ENCODE measurements at places on chromosomes 16 and 17.
A peak's percentile ranks its signal among the peaks of the same experiment; 100 is the strongest.

DNA sequence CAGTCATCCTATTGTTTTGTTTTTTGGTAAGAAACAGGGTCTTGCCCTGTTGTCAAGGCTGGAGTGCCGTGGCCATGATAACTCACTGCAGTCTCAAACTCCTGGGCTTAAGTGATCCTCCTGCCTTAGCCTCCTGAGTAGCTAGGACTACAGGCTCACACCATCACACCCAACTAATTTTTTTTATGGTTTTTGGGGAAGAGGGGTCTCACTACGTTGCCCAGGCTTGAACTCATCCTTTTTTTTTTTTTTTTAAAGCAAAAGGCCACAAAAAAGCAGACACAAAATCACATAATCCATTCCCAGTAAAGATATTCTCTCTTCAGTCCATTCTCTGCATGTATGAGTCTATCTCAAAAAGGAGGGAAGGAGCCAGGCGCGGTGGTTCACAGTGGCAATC lies 5.5 kb downstream of the SPAG9 start:
- DNase-seq: no peak

GRCh38 chr16:47375423-47375822 lies 85.4 kb downstream of the ITFG1 start:
- DNase-seq: no peak

DNA sequence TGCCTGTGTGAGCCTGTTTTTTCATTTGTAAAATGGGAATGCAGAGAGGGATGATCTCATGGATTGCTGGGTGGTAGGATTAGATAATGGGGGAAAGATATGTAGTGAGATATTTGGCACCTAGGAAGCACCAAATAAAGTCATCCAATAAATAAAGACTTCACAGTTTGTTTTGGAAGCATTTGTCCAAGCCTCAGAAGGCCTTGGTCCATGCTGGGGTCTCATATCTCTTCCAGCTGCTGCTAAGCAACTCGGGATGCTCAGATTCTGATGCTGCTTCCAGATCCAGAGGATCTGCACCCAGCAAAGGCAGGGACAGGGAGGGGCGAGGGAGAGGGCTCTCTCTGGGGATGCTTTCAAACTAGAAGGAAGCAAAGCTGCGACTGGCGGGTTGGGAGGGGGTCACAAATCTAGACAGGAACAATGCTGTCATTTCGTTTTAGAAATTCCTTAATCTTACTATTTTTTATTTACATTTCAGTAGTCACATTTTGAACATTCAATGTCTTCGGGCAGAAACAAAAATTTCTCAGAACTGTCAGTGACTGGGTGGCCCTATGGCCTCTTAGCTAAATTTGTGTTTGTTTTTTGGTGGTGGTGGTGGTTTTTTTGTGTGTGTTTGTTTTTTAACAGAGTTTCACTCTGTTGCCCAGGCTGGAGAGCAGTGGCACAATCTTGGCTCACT lies 114.9 kb upstream of the CDH5 start:
- no peak for DNase-seq

DNA sequence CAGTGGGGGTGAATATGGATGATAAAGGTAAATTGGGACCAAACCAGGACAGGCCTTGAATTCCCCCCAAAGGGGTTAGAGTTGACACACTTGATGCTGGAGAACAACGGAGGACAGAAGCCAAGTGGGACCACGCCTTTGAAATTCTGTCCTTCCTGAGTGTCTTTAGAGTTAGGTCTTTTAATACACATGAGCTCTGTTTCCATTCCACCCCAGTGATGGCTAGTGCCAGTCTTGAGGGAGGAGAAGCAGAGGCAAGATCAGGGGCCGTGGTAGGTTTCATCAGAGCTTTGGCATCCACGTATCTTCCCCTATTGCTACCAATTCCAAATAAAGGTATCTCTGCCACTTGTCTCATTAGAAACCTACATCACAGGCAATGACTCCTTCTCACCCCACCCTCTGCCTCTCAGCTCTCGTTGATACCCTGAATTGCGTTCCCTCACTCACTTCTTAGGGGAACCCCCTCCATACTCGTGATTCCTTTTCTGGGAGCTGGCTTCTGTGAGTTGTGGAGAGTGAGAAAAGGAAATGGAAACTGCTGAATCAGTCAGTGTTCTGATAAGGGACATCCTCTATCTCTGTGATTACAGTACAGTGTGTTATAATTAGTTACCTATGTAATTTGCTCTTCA lies 2.4 kb upstream of the CCL3L1 start:
- DNase-seq: peak; percentile 51

- no peak for DNase-seq
These were observed 58.7 kb downstream of the CENPV start for GRCh38 chr17:16294560-16294959.

DNA sequence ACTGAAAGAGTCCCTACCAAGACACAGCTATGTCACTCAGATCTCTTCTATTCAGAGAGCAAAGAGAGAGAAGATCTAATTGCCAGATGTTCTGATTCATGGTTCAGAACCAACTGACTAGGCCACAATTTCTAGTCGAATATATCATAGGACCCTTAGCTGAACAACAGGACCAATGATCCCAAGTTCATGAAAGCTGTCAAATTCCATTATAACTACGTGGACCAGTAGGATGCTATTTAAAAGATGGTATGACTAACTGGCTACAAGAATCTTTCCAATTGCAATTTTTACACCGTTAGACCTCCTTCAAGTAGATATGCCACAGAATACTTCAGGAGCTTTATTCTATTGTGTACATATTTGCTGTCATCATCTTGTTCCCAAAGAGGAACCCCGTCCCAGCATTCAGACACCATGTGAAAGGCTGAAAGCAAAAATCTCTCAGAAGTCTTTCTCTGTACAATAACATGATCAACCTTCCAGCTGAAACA lies 26.0 kb downstream of the DCUN1D3 start:
- no peak for DNase-seq

- peak; percentile 66 for DNase-seq
These were observed 15.7 kb downstream of the ADCY7 start for GRCh38 chr16:50282010-50282538.

GRCh38 chr17:9817086-9817485 lies 4.8 kb downstream of the GSG1L2 start:
- DNase-seq: no peak

Data from CD4-positive, alpha-beta T cell treated with Interleukin-2 at 100 ng/mL for 4 hours (primary cell).